Activated naive CD4-positive, alpha-beta T cell treated with anti-CD3 and anti-CD28 coated beads, Interleukin-2, amount 10 ng/mL, durations not matched to agents 7 days and 5 days (primary cell): ENCODE measurements at places on chromosomes 7 and 10.

- DNase-seq: no peak
Measured at GRCh38 chr10:125961743-125962142, 65.4 kb downstream of the FANK1 start.

- no peak for DNase-seq
Measured at GRCh38 chr10:34513636-34514035, 301.5 kb downstream of the PARD3 start.

- no peak for DNase-seq
Measured at GRCh38 chr10:112811741-112812551, 138.1 kb upstream of the TCF7L2 start.

- DNase-seq: no peak
Measured at GRCh38 chr10:77628906-77629730, 8.5 kb downstream of the KCNMA1 start.

DNA sequence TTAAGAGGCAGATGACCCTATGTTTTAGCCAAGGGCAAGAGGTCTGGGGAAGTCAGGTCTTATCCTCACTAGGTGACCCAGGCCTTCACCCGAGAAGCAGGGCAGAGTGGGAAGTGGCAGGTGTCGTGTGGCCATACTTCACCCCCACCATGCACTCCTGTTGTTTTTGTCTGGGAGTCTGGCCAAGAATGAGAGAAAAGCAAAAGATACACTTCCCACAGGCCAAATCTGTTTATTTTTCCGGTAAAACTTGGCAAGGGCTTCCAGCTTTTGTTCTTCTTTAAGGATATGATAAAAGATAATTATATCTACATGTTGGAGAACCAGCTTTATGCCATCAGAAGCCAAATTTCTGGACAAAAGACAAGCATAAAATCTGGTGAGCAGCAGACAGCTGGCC is 137.4 kb upstream of the CDC14C start:
- DNase-seq: no peak

DNA sequence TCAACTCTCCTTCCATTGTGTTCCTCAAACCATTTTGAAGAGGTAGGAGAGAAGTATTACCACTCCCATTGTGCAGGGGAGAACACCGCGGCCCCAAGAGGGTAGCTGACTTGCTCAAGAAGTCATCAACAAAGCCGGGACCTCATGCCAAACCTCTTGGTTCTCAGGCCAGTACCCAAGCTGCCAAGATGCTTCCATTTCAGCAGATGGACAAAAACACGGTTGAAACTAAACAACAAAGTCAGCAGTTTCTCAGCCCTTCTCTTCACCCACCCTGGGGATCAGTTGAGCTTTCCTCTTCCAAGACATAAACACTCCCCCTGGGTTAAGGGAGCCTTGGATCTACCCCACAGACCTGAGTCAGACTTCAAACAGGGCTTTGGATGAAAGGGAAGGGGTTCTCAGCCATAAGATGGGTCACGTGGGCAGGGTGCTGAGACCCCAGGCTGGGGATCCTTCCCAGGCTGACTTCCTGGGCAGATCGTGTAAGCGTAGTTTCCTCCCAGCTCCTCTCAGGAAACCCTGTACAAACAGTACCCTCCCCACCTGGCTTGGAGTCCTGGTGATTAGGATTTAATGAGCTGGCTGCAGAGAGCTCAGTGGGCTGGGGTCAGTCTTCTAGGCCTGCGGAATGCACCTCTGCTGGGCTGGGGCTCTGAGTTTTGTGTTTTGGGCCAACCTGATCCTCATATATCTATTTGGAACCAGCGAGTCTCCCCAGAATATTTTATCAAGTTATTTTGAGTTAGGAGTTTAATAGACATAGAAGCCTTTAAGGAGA is 27.3 kb downstream of the EMX2 start:
- DNase-seq: no peak

DNA sequence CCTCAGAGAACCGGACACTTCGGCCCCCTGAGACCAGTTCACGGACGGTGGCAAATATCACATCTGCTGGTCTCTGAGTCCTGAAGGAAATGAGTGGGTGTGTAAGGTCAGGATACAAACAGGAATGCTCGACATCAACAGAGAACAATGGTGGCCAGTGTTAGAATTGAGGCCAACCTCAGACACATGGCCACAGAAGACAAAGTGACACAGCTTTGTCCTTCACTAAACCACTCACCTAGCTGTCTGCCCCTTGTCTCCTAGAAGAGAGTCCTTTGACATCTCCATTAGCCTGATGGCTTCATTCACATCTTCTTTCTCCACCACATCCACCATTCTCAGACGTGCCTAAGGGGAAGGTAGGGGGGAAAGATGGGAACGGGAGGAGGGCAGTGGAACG is 4.3 kb downstream of the COPS6 start:
- DNase-seq: no peak

DNA sequence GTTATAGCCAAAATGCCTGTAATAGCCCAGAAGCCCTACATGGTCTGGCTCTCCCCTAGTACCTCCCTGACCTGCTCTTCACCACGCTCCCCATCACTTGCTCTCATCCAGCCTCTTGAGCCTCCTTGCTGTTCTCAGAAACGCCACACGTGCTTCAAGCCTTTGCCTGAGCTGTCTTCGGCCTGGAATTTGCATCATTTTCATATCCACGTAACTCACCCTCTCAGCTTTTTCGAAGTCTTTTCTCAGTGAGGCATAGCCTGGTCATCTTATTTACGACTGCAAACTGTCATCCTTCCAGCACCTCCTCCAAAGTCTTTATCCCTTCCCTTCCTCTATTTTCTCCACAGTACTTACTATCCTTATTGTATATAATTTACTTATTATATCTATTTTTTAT is 151.0 kb upstream of the AHR start:
- no peak for DNase-seq

- DNase-seq: peak; percentile 51
Measured at GRCh38 chr10:72263613-72264241, 10.0 kb upstream of the DDIT4 start.

DNA sequence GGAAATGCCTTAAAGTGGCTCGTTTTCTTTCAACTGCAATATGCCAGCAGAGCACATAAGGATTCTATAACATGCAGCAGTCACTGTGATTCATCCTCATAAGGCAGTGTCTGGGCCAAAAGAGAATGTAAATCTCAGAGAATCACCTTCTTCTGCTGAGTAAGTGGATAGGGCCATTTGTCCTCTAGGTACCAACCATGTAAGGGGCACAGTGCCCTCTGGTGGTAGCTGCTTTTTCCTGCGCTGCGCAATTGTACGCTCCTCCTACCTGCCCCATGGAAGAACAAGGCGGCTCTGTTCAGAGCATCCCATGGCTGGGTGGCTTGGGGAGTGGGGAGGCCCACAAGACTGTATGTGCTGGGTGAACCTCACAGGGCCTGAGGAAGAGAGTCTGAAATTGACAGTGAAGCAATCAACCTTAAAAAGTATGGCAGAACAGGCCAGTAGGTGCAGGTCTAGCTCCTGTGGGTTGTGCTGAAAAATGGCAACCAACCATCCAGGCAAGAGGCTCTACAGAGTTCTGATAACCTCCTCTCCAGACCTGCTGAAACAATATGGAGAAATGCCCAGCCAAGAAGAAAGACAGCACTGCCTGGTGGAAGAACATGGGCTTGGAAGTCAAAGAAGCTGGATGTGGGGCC is 78.6 kb upstream of the C10orf90 start:
- DNase-seq: peak; percentile 58

GRCh38 chr7:2610898-2611297 is 20.9 kb upstream of the TTYH3 start:
- no peak for DNase-seq

GRCh38 chr7:141045126-141045841 is 28.6 kb upstream of the TMEM178B start:
- no peak for DNase-seq
